ENCODE measurements at places on chromosomes 3 and 15.

DNA sequence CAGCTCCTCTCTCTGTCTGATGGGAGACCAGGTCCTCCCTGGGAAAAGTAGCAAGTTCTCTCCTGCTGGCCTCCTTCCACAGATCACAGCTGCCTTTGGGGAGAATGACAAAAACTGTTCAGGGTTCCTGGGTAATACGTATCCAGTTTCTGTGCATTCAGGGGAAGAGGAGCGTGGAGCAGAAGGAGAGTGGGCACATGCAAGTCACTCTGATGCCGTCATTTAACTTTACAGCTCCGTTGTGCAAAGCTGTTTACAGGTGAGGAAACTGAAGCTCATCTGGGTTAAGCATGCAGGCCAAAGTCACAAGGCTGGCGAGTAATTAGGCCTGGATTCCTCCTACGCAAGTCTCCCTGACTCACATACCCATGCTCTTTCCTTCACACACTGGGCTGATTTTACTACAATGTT lies 7.5 kb upstream of the TM4SF1 start:
- no peak for DNase-seq

- DNase-seq: no peak
Observed at GRCh38 chr15:35136321-35137189, 51.5 kb upstream of the NANOGP8 start.

GRCh38 chr3:193052354-193053045 lies 134.8 kb upstream of the MB21D2 start:
- DNase-seq: no peak

DNA sequence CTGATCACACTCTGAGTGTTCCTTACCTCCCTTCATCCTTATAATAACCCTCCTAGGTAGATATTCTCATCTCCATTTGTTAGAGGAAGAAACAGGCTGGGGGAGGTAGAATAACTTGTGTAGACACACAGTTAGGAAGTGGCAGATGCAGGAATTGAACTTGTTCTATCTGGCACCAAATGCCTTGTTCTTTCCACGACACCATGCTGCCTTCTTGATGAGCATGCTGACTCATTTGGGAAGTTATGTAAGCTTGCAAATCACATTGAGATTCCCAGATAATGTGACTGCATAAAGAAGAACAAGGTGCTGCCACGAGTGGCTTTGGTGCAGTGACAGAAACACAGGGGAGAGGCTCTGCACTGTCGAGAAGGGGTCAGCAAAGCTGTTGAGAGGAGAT lies 27.5 kb upstream of the NDUFB4 start:
- DNase-seq: no peak

GRCh38 chr3:158773845-158774830 lies 27.7 kb upstream of the MFSD1 start:
- DNase-seq: no peak

GRCh38 chr15:83144771-83145170 lies 37.3 kb downstream of the TM6SF1 start:
- no peak for DNase-seq

- DNase-seq: peak; percentile 9
Observed at GRCh38 chr3:149085828-149086231, 503 bp downstream of the HLTF start.

DNA sequence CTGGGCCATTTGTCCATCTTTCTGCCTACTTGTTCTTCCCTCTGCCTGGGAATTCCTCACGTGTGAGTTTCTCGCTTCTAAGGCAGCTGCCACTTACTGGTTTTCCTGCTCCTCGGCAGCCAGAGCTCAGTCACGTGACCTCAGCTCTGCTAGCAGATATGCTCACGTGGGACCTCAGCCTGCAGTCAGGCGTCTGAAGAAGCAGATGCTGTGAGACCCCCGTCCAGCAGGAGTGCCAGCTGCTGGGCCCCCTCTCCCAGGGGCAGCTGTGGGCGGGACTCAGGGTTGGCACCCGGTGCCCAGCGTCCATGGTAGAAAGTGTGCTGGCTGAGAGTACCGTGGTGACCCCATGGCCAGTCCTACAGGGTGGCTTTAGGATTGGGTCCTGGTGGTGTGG lies 161.3 kb upstream of the TLE3 start:
- no peak for DNase-seq

DNA sequence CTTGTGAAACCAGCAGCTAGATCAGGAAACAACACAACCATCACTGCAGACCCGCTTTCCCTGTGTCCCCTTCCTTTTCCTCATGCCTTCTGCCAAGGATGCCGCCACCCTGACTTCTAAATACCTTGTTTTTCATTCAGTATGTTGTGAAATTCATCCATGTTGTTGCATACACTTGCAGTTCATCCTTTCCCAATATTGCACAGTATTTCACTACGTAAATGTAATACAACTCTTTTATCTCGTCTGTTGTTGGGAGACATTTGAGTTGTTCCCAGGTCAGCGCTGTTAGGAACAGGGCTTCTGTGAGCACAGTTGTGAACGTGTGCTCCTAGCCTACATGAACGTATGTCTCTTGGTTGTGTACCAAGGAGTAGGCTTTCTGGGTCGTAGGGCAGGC lies 24.2 kb downstream of the TLNRD1 start:
- DNase-seq: no peak

GRCh38 chr3:116339441-116340028 lies 105.8 kb downstream of the LSAMP start:
- no peak for DNase-seq

- DNase-seq: no peak
Observed at GRCh38 chr3:115624029-115624741, 875 bp downstream of the GAP43 start.

DNA sequence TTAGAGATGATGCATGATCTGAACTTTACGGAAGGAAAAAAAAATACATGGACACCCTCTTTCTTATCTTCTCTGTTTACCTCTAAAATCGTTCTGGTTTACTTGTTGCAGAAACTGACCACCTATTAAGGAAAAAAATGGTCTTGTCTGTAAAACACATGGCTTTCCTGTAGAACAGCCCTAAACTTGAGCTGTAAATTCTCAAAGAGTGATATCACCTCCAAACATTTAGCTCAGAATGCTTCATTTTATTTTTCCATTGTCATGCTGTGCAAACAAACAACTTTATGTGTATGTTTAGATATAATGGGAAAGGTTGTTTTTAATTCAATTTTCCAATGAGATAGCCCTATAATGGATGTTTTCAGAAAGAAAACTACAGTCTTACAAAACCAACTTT lies 237.4 kb upstream of the NR2F2 start:
- DNase-seq: no peak

DNA sequence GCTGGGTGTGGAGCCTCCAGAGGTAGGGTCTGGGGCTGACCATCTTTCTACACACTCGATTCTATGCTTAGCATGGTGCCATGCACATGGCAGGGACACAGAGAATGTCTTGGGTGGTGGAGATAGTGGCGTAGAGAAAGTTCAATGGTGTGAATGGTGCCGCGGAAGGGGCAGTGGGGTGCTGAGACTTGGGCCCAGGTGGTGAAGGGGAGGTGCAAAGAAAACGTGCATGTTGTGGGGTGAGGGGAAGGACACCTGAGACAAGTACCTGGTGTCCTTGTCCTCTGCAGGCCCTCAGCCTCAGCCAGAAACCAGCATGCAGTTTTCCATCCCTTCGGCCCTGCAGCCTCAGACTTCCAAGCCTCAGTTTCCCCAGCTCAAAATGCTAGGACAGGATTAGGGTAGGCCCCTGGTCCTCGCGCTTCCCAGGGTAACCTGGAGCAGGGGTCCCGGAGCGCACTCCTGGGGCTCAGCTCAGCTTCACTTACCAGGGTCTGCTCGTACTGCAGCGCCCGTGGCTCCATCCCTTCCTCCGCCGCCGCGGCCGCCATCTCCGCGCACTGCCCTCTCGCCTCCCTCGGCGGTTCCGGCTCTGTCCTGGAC lies 375 bp downstream of the CLCN2 start:
- DNase-seq: no peak

DNA sequence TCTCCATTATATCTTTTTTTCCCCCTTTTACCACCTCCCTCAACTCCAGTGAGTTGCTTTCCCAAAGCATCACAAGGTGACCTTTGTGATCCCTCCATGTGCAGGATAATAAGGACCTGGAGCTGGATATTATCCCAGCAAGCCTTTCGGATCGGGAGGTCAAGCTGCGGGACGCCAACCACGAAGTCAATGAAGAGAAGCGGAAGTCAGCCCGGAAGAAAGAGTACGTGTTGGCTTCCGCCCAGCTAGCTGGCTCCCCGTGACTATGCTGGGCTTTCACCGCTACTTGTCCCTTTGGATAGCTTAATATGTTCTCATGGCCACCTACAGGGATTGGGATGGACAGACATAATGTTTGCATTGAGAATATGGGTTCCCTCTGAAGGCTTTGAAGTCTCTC lies 273.7 kb upstream of the UMPS start:
- no peak for DNase-seq

GRCh38 chr3:95408464-95408862 lies 1345.6 kb downstream of the NSUN3 start:
- no peak for DNase-seq

Data from NCI-H1417 treated with DMSO at 0.1 percent for 48 hours (cell line).